Activated B cell treated with CpG ODN at 0.5 μM for 24 hours (primary cell): ENCODE measurements at places on chromosomes 5 and 9. TPM values are rescaled to one million over a fixed set of nuclear protein-coding genes. Genes with fewer than 3 reads are reported as not detected.

DNA sequence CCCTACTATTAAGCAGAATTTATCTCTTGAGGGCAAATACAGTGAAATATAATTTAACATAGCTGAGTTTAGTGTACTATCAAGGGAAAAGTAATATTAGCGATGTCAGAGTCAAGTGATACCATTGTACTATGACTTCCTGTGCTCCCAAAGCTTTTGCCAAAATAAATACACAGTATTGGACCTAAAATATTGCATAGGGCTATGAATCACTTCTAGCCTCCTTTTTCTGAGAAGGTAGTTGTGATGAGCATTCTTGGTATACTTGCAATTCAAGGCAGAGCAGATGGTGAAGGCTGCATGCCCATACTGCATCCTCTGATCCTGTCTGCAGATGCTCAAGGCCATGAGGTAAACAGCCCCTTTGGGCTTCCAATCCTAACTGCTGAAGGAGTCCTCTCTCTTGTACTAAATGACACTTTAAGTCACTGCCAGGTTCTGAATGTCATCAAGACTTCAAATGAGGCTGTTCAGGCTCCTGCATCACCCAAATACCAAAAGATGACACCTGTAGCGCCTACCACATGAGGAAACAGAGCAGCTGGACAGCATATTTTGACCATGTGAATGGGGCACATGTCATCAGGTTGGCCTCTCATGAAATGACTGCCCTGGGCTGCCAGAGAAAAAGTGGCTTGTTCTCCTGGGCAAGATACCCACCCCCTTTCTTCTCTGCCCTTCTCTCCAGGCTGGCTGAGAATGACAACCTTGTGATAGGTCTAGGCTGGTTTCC lies 29.7 kb upstream of the PPP2CA start:
- DNase-seq: no peak

DNA sequence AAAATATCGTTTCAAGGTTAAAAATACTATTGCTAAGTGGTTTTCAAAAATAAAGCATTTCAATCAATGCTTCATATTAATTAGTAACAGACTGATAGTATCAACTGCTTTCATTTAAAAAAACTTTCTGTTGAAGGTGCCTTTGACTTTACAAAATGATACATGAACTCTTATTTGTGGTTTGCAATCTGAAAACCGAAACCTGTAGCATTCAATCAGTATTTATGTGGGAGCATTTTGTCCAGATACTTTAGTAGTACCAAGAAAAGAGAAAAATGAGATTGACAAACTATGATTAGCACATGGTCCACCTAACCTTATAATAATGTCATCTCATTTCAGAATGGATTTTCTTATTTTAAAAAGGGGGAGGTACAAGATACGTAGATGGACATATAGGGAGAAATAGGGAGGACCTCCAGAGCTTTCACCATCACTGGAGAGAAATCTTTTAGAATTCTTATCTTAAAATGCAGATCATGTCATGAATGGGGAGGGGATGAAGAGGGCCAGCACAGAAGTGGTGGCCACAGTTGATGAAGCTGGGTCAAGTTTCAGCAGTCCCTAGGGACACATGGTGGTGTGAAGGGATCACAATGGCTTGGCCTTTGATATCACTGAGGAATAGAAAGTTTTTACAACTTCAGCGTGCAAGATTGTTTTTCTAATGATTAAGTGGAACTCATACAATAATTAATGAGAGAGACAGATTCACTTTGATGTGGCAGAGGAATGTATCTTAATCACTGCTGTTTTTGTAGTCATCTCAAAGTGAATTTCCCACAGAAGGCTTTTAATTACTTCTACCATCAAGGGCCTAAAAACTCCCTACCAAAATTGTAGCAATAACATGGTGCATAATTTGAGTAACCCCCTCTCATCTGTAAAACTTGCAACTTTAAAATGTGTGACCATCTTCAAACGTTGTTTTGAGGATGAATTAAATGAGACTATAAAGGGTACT lies 322.3 kb upstream of the EDIL3 start:
- DNase-seq: no peak

DNA sequence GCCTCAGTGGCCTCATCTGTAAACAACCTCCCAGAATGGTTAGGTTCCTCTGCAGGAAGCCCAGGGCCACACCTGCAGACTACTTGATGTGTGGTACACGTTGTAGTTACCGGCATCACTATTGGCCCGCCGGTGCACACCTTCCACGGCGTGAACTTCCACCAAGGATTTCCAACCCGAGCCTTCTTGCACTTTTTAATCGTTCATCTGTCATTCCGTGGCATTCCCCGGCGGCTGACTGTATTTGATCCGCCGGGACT lies 5.3 kb upstream of the TRIM41 start:
- no peak for DNase-seq

RGMB gene
- total RNA-seq: 12.7 and 13.8 TPM in 2 replicates

FREM1 gene
- not detected in 2 replicates for total RNA-seq

GRCh38 chr5:128596071-128596470 lies 58.0 kb upstream of the FBN2 start:
- no peak for DNase-seq

DNA sequence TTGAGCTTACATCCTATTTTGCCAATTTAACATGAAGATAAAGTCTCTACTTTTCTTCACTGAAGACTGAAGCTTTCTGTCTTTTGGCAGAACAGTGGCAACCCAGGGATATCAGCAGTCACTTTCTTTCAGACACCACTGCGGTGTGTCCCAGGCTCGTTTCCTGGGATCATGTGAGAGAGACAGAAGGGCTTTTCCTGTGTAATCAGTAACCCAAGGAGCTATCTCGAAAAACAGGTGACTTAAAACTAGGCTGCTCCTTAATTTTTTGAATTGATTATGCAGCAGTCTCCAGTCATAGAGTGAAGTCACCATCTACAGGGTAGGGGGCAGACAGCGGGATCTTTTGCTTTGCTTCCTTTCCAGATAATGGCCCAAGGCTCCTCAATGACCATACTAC lies 68.5 kb downstream of the ZNF462 start:
- no peak for DNase-seq

DNA sequence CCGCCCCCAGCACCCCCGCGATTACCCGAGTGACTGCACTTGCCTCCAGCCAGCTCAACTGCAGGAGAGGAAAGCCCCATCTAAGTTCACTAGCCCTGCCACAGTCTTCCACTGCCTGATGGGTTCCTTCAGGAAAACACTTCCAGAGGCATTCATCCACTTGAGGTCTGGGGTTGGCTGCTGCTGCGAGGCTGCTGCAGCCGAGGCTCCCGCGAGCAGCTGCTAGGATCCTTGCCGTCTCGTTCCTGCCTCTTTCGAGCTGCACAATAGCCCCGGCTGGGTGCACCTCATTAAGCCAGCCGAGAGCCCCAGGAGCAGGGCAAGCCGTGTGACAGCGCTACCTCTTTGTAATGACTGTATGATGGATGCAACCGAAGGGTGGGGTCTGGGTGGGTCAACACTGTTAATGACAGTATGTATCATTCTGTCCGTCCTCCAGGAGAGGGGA lies 24.2 kb upstream of the ELAVL2 start:
- no peak for DNase-seq

ARSI gene
- total RNA-seq: not detected in 2 replicates

GRCh38 chr9:111803924-111804323 lies 9.2 kb upstream of the SHOC1 start:
- no peak for DNase-seq

MGAT1 gene
- total RNA-seq: 66.9 and 74.5 TPM in 2 replicates

- DNase-seq: no peak
Observed at GRCh38 chr5:76225336-76225735, 142.2 kb downstream of the SV2C start.

DNA sequence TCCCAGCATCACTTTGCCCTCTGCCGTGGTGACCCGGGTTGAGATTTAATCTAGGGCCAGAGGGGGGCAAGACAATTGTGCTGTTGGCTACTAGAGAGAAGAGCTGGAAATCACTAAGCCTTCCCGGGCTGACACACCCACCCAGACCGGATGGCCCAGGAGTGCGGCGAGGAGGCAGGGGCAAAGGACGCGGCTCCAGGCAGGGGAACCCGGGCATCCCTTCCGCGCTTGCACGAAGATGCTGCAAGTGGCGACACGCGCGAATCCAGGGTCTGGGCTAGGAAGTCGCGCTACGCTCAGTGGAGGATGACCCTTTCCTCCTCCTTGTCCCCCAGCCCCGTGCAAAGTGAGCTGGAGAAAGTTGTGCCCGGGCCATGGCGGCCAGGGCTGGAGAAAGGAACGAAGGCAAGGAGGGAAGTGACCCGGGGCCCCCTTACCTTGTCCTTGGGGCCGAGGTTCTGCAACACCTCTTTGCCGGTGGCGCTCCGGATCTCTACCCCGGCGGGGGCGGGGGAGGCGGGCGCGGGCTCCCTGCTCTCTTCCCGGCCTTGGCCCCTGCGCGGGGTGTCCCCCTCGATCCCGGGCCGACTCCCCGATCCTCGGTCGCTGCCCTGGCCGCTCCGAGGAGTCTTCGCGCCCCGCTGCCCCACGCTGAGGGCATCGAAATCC lies 693 bp downstream of the DPYSL3 start:
- no peak for DNase-seq

- no peak for DNase-seq
Observed at GRCh38 chr5:81021951-81022687, 62.0 kb downstream of the RASGRF2 start.

GNA14 gene
- not detected in 2 replicates for total RNA-seq

- no peak for DNase-seq
Observed at GRCh38 chr9:130211548-130212226, 39.5 kb downstream of the NCS1 start.

EQTN gene
- total RNA-seq: not detected in 2 replicates

DDX4 gene
- total RNA-seq: not detected in 2 replicates

FAM78A gene
- 20.6 and 22.9 TPM in 2 replicates for total RNA-seq

DNA sequence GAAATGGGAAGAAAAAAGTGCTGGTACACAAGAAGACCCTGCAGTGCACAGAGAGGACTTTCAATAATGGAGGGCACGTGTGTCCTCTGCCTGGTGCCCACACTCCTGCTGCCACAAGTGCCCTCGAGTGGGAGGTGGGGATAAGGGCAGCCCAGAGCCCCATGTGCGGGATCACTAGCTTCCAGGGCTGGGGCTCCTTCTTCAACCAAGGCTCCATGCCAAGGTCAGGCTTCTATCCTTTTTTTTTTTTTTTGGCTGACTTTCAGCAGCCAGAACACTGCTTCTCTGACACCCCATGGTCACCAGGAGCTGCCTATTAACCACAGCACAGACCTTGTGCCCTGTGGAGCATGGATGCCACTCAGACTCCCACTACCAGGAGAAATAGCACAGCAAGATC lies 7.5 kb downstream of the ACSL6 start:
- DNase-seq: no peak

DNA sequence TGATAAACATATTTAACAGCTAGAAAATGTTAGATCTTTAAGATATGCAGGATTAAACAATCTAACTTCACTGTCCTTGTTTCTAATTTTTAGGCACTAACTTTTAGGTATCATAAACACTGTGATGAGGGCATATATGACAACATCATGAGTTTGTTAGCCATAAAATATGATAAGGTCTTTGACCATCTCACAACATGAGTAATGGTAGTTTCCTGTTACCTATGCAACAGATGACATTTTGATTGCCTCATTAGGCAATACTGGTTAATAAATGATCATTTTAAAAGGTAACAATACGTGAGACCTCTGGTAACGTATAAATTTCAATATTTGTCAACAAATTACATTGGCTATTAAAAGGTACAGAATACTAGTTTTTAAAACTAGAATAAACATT lies 613.5 kb downstream of the PDE4D start:
- no peak for DNase-seq

- DNase-seq: no peak
Observed at GRCh38 chr9:4814913-4815312, 22.2 kb downstream of the RCL1 start.

DNA sequence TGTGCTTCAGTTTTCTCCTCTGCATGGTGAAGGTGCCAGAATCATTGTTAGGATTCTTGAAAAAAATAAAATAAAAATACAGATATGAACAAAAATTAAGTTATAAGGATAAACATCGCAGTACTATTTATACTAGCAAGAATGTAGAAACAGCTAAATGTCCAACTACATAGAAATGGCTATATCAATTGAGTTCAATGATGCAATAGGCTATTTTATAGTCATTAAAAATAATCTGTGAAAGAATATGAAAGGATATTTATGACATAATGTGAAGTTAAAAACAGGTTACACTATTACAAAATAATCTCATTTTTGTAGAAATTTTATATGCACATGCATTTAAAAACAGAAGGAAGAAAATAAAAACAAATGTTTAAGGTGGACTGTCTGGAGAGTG lies 198.7 kb upstream of the TRIM32 start:
- no peak for DNase-seq

GRCh38 chr9:32395510-32396216 lies 11.2 kb downstream of the ACO1 start:
- DNase-seq: no peak

DNA sequence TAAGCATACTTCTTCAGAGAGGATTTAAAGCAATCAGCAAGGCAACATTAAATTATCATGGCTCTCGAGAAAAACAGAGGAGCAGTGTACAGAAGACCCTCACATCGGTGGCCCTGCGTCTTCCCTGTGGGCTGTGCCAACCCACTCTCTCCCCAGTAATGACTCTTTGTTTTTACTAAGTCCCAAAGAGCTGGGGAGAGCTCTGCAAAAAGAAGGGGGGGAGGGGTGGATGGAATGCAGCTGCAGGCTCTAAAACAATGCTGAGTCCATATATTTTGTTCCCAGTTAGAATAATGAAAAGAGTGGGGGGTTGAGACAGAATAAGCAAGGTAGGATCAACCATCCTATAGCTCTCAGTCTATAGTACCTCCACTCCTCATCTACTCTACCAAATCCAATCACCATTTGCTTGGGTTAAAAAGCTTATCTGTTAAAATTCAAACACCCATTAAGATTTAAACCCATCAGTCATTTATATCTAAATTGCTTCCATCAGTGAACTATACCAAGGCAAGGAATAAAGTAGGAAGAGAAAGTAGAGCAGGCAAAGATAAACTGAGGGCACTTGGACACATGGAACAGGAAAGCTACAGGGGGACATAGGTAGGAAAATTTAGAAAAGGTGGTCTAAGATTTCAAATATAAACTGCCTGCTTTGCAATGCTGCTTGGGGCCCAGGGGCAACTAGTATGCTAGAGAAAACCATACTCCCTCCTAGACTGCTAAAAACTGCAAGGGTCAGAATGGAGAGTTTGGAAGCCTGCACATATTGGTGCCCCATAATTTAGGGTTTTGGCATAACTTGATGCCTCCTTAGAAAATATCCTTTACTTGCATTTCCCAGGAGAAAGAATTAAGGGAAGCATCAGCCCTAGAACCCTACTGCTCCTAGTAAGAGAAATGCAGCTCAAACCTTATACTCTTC lies 20.6 kb downstream of the ELL2 start:
- DNase-seq: no peak

GRCh38 chr5:180283026-180283615 lies 8.8 kb downstream of the MAPK9 start:
- no peak for DNase-seq

GGTA1 gene
- total RNA-seq: not detected in 2 replicates

GRCh38 chr5:14659821-14660607 lies 4.5 kb upstream of the OTULIN start:
- DNase-seq: no peak

- no peak for DNase-seq
Observed at GRCh38 chr9:92518199-92518598, 17.6 kb downstream of the ECM2 start.

CD74 gene
- 5,323 and 5,628 TPM in 2 replicates for total RNA-seq

GRCh38 chr5:54083851-54084250 lies 226.5 kb downstream of the ARL15 start:
- no peak for DNase-seq

GMCL2 gene
- not detected in 2 replicates for total RNA-seq

- DNase-seq: no peak
Observed at GRCh38 chr5:88707216-88707965, 175.6 kb downstream of the MEF2C start.

TAS2R1 gene
- not detected in 2 replicates for total RNA-seq

GRCh38 chr9:11471321-11471720 lies 858.5 kb upstream of the PTPRD start:
- no peak for DNase-seq

ATP6V1G1 gene
- 68.4 and 70.2 TPM in 2 replicates for total RNA-seq

SLC34A3 gene
- not detected in 2 replicates for total RNA-seq
